Coronary artery (tissue), 2 donors: ENCODE measurements at places on chromosomes 13 and 19.

DNA sequence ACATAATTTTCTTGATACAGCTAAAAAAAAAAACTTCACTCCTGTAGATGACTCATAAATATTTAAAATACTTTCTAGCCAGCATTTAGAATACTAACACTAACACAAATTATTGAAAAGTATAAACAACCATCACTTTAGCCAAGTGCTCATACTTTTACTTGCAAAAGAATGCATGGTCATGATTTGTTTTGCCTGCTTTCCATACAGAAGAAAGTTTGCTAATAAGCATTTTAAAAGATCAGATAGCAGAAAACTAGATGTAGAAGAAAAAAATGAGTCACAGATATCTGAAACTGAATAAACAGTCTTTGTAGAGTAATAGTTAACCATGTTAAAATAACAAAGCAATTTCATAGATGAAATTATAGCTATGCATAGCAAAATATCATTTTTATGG, 2280.4 kb upstream of the PCDH20 start:
- DNase-seq: no peak

GRCh38 chr13:113146750-113147149, 11.7 kb upstream of the PROZ start:
- peak; percentile 49 for DNase-seq

GRCh38 chr13:113982296-113982661, 8.4 kb upstream of the C13orf46 start:
- DNase-seq: no peak

DNA sequence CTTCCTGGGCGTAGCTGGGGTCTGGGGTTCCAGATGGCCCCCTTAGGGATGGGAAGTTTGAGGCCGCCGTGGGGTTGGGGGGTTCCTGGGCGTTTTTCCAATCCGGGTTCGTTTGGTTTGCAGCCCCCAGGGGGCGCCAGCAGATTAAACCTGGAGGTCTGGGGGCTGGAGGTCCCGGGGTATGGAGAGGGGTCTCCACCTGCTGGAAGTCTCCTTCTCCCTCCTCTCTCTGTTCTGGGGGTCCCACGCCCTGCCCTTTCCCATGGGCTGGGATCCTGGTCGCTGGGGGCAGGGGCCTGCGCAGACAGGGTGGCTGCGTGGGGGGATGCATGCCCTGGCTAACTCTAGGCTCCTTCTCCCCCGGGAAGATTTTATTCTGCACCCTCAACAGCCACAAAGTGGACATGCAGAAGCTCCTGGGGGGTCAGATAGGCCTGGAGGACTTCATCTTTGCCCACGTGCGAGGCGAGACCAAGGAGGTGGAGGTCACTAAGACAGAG, 899 bp downstream of the GIPC3 start:
- DNase-seq: no peak

DNA sequence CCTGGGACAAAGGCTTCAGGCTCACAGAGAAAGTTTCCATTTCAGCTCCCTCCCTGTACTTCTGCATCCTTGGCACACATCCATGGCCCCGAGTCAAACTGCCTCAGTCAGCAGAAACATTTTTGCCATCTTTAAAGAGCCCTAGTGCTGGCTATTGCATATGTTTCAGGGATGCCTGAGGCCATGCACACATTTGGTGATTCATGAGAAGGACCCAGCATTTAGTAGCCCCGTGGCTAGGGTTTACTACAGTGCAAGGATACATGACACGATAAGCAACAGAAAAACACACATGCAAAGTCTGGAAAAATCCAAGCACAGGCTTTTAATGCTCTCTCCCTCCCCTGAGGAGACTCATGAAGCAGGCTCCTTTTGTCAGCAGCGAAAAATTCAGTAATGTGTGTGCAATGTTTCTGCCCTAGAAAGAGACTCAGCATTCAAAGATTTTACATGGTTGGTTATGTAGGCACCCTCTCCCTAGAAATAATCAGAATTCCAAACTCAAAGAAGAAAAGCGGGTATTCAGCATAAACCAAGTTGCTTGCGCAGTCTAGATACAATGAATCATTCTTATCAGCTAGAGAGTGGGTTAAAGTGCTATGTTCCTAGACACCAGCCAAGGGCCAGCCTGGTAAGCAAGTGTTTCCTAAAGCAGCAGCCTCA, 17.6 kb downstream of the ACOD1 start:
- no peak for DNase-seq
